ENCODE measurements at places on chromosomes 11 and 22.

DNA sequence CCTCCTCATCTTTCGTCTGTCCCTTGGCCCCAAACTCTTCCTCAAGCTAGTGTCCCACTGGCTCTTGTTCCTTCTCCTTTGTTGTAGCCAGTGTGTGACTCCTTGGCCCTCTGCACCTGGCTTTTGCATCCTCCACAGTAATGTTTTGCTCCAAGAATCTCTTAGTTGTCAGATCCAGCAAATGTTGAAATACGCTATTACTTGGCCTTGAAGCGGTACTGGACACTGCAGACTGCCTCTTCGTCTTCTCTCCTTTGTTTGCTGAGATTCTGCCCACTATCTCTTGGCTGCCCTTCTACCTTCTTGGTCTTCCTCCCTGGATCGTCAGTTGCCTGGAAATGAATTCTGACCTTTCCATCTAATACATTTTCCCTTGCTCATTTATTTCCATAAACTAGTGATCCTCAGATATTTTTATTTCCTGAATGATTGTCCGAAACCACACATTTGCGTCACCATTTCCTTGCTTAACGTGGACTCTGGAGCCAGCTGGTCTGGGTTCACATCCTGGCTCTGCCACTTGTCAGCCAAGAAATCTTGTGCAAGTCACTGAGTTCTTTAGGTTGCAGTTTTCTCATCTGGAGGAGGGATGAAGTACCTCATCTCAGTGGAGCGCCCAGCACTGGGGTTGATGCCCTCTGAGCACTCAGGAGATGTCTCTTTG is 113.6 kb downstream of the LDLRAD3 start:
- DNase-seq, result no peak

DNA sequence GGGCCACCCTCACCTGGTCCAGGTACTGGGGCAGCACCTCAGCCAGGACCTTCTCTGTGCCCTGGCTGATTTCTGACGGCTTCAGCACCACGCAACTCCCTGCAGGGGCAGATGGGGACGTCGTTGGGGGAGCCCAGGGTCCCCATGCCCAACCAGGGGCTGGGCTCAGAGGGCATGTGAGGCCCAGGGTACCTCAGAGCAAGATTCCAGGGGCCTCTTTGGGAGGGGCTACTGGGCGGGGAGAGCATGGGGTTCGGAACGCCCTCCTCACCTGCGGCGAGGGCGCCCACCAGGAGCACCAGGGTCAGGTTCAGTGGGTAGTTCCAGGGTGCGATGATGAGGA is 8.1 kb downstream of the ALDH3B2 start:
- DNase-seq, result no peak

DNA sequence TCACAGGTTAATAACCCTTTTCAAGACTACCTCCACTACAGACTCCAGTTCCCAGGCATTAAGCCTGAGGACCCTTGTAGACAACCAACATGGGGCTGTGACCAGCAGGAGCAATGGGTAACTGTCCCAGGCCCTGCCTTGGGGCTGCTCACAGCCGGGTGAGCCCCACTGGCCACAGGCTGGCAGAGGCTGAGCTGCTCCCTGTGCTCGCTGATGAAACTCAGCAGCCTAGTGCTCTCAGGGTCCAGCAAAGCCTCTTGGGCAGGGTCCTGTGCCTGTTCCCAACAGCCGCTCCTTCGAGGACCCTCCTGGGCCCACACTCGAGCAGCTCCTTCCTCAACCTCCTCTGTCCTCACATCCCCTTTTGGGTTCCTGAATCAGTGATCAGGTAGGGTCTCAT is 99.8 kb downstream of the VPREB1 start:
- no peak for DNase-seq

GRCh38 chr11:63813563-63814382 is 517 bp downstream of the SPINDOC start:
- DNase-seq, result no peak

DNA sequence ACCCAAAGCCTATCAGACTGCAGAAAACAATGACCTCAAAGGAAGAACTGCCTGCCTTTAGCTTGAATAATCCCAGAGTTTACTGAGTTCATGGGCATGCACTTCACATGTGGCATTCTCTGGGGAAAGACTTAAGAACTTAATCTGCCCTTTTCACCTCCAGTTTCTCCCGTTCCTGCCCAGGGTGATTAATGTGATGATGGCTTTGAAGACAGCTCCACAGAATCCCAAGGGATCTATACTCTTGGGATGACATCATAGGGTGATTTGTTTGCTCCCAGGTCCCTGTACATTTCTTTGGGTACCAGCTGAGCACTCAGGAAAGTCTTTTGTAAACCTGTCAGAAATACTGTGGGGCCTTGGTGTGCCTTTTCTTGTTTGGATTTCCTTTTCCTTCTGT is 14.0 kb downstream of the FJX1 start:
- DNase-seq, result no peak

GRCh38 chr11:15747671-15748070 is 608.7 kb downstream of the SOX6 start:
- DNase-seq, result no peak

- no peak for DNase-seq
These were observed 36.0 kb downstream of the ZBTB44 start for GRCh38 chr11:130278745-130279144.

- DNase-seq, result no peak
These were observed 13.0 kb downstream of the TALDO1 start for GRCh38 chr11:760236-760635.

- no peak for DNase-seq
These were observed 7.9 kb downstream of the NCAM1 start for GRCh38 chr11:112968941-112969713.

- no peak for DNase-seq
These were observed 54.0 kb downstream of the RTN4R start for GRCh38 chr22:20213833-20214708.

DNA sequence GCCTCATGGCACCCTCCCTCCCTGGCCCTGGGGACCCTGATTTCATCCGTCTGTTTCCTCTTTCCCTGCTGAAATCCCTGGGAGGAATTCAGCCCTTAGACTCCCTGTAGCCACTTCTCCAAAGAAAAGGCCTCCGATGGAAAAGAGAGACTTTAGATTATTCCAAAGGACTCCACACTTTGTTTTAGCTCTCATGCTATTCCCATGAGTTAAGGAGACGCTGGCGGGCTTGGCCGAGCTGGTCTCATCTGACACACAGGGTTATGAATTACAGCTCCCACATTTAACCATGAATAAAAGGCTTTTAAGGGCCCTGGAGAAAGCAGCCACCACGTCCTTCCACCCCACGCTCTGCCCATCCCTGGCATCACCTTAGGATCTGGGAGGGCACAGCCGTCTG is 57.0 kb downstream of the ANO1 start:
- DNase-seq, result no peak

GRCh38 chr11:7220636-7221035 is 31.1 kb upstream of the SYT9 start:
- DNase-seq, result no peak

DNA sequence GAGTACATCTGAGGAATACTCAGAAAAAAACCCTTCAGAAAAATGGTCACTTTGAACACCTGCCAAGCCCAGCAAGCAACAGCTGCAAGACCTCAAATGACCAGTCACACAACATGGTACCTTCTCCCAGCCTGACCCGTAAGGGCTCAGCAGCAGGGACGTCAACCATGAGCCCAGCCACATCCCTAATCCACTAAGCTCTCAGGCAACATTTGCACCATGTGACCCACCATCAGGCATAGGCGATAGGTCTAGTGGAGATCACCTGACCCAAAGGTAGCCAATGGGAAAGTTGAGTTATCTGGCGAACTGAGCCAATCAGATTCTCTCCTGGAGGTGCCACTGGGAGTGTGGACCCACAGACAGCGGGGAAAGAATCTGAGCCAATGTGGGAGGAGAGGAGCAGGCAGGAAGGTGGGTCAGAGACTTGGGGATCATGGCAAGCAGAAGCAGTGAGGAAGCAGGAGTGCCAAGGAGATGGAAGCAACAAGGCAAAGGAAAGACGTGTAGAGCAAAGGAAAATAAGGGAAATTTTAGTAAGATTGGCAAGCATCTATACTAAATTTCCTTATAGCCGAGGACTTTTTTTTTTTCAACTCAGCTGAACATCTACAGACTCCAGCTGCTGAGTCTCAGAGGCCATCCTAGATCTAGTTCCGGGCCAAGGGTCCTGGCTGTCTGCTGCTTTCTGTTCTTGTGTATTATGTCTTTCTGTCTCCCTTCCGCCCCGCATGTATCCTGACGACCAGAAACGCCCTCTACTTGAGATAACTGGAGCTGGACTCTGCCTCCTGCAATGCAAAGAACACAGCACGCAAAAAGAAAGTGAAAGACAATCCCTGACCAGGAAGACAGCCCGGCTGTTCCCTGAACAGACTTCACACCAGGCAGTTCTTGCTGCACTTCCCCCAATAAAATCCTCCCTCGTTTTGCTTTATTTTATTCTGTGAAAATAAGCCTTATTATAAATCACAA is 11.0 kb upstream of the PLAAT2 start:
- DNase-seq, result no peak

DNA sequence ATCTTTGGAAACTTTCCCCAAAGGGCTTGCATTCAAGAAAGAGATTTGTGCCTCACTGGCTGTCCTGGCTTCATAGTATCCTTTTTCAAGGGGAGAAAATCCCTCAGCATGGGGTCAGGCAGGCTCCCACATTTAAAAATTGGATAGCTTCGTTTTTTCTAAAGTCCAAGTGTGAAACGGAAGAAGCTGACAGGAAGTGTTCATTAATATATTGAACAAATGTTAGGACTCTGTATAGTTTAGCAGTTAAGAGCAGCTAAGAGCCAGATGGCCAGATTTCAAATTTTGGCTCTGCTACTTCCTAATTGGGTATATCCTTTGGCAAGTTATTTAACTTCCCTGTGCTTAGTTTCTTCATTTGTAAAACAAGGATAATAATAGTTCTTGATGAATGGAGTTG is 354.9 kb upstream of the FAT3 start:
- no peak for DNase-seq

- DNase-seq, result no peak
These were observed 17.1 kb downstream of the MPEG1 start for GRCh38 chr11:59195586-59195985.

GRCh38 chr11:12556155-12556554 is 118.1 kb upstream of the TEAD1 start:
- DNase-seq, result no peak

DNA sequence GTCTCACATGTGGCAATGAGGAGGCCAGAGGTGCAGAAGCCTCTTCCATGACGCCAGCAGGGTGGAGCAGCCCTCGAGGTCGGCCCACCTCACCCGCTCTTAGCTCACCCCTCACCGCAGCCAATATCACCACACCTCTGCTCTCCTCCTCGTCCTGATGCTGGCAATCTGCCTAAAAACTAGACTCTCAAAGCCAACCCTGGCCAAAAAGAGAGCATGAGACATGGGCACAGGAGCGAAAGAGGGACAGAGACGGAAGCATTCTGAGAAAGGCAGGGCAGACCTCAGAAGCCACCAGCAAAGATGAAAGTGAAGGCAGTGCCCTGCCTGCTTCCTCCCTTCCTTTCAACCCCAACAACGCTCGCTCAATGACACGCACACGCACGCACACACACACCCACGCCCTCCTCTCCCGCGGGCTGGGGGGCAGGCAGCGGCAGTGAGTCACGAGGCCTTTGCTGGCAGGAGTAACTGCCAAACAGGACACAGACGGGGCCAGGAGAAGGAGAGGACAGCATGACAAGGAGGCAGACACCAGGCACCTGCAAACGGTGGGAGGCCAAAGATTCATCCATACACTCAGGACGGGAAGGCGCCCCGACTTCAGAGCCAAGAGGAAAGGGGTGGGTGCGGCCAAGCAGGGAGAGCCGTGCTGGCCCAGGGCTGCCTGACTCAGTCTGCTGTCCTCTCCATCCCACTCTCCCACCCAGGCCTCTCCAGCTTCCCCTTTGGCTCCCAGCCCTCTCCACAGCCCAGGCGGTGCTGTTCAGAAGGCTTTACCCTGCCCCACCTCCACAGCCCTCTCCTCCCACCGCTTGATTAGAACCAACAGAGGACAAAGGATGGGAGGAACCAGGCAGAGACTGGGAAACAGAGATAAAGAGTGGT is 11.4 kb downstream of the IGSF9B start:
- peak; percentile 83 for DNase-seq

DNA sequence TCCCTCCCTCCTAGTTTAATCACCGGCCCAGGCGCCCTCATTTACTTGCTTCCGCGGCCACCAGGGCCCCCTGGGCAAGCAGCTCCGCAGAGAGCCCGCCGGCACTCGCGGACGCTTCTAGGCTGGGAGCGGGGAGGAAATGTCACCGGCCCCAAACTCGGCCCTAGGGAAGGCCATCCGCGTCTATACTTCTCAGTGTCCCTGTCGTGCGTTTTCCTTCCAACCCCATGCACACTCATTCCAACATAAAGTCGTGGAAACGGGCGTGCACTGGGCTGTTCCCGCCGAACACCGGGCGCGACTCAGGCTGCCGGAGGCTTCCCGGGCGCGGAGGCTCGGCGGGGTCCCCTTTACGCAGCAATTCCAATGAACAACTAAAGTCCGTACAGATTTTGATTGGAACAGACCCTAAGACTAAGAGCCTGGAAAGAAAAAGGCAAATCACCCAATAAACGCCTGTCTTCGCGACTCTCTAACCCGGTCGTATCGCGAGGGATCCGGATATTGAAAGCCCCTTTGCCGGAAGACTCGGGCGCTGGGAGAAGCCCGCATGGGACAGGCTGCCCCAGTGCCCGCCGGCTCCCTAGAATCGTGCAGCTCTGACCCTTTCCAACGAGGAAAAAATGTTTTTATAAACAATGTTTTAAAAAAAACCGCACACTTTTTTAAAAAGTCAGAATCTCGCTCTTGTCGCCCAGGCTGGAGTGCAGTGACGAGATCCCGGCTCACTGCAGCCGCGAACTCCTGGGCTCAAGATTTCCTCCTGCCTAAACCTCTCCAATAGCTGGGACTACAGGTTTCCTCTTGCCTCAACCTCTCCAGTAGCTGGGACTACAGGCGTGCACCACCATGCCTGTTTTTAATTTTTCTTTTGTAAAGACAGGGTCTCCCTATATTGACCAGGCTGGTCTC is 1.3 kb upstream of the BARX2 start:
- DNase-seq, result no peak

DNA sequence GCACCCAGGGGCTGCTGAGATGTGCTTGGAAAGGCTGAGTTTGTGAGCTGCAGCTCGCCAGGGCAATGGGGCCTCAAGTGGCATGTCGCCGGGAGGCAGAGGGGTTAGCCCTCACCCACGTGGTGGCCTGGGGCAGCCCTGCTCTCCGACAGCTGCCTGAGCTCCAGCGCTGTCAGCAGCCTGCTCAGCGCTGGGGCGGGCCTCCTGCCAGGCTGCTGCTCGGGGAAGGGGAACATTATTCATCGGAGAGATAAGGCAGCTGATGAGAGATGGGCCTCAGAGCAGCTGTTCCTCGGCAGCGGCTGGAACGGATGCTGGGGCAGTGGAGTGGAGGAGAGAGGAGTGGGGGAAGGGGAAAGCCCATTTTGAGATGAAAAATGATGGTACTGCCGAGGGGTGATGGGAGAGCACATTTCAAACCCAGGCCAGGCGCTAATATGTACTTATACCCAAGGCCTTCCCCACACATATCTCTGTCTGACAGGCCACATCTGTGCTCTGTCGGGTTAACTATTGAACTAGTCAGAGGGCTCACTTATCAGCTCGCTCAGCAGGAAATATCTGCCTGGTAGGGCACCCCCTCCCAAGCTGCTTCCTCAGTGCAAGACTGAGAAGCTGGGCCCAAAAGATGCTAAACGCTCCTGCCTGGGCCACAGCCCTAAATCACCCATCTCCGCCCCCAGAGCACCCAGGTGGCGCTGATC is 79.5 kb downstream of the TIMP3 start:
- DNase-seq, result no peak

Data from stimulated activated CD8-positive, alpha-beta memory T cell treated with anti-CD3 and anti-CD28 coated beads, Interleukin-15, amount 100 ng/mL, for 48 hours (primary cell).